ENCODE measurements at places on chromosomes 2 and 18. TPM values are rescaled to one million over a fixed set of nuclear protein-coding genes. Genes with fewer than 3 reads are reported as not detected.
A peak's percentile ranks its signal among the peaks of the same experiment; 100 is the strongest.

The ESPNL gene
- 0.05 TPM for total RNA-seq

- DNase-seq: no peak
Observed at GRCh38 chr2:69535817-69536241, 98.6 kb upstream of the NFU1 start.

- no peak for DNase-seq
Observed at GRCh38 chr2:104786821-104787220, 67.1 kb upstream of the POU3F3 start.

- DNase-seq: no peak
Observed at GRCh38 chr2:150718280-150718679, 230.8 kb upstream of the RND3 start.

The ABCB11 gene
- total RNA-seq: not detected

GRCh38 chr2:226649871-226650660 is 149.6 kb downstream of the IRS1 start:
- peak; percentile 60 for DNase-seq

- DNase-seq: no peak
Observed at GRCh38 chr2:203690441-203691047, 15.9 kb upstream of the CD28 start.

Data from activated T-helper 1 cell treated with anti-CD3 and anti-CD28 coated beads, Interleukin-12 subunit alpha, Interleukin-12 subunit beta, Interleukin-2, Interleukin-4 antibody, amounts not matched to agents 30 ng/mL and 10 ng/mL and 1 ng/mL, durations not matched to agents 14 hours and 24 hours and 36 hours (primary cell).